Melanocyte of skin (primary cell): ENCODE measurements at places on chromosomes 3 and 15. TPM values are rescaled to one million over a fixed set of nuclear protein-coding genes. Genes with fewer than 3 reads are reported as not detected.

The HIGD2B gene
- total RNA-seq, result 0.67 TPM in 1 of 2 replicates, not detected in the other

The SLC6A20 gene
- total RNA-seq, result not detected in 2 replicates

The SELENOT gene
- 78.9 and 111 TPM in 2 replicates for total RNA-seq

The PPP1R2 gene
- 56.6 and 67.6 TPM in 2 replicates for total RNA-seq

The PRSS50 gene
- not detected in 2 replicates for total RNA-seq

The SUCNR1 gene
- not detected in 2 replicates for total RNA-seq

The DNAH12 gene
- total RNA-seq, result under 0.01 TPM in 2 replicates

The MCTP2 gene
- total RNA-seq, result 13.8 and 19.3 TPM in 2 replicates

The SERINC4 gene
- not detected in 2 replicates for total RNA-seq

The SUCLG2 gene
- 75.9 and 95.3 TPM in 2 replicates for total RNA-seq
